ENCODE measurements at places on chromosomes 6 and 20.

DNA sequence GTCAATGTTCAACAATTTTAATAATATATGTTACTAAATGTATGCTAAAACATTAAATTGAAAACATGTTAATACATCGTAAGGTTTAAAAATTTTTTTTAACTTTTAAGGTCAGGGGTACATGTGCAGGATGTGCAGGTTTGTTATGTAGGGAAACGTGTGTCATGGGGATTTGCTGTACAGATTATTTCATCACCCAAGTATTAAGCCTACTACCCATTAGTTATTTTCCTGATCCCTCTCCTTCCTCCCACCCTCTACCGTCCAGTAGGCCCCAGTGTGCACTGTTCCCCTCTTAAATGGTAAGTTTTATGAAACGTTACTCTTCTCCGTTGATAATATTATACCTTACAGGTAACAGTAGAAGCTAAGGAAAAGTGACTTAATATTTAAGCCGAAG is 15.8 kb downstream of the PDE7B start:
- no peak for DNase-seq

DNA sequence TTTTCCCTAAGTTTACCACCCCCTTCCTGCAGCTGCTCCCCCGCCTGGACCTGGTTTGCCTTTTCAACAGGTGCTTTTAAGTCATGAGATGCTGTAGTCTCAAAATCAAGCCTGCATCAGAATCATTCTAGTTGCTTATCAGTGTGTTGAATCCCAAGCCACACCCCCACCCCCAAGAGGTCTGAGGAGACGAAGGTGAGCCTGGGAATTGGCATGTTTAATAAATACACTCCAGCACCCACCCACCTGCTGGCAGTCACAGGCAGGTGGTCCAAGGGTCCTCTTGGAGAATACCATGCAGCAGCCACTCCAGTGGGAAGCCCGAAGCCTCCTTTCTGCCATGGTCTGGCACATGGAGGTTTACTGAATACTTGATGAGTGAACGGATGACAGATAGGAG is 1.1 kb upstream of the ADIG start:
- DNase-seq, result no peak

DNA sequence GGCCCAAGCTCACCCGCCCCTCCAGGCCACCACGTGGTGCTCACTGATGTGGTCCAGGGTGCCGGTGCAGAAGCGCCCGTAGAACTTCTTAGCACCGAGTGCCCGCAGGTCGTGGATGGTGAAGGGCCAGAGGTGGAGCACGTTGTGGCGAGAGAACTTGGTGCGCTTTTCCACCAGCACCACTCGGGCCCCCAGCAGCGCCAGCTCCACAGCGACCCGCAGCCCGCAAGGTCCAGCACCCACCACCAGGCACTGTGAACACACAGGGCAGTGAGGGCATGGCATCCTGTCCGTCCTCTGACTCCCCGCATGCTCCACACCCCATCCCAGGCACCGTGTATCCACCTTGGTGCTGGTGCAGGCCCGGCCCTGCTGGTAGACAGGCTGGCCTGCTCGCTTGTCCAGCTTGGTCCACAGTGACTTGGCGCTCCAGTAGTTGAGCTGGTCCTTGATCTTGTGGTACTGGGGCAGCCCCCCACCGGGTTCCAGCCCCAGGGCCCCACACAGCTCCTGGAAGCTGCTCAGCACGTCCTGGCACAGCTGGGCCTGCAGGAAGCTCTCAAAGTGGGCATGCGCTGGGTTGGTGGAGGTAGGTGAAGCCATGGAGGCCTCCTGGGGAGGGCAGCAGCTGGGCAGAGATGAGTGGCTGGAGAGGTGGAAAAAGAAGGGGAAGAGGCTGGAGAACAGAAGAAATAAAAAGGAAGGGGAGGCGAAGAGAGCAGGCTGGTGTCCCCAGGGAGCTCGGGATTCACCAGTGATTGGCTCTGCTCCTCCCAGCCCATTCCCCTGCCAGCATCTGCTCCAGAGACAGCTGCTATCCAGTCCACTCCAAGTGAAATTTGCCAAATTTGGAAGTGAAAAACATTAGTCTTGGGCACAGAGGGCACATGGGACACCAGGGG is 1.7 kb downstream of the MICAL1 start:
- no peak for DNase-seq

DNA sequence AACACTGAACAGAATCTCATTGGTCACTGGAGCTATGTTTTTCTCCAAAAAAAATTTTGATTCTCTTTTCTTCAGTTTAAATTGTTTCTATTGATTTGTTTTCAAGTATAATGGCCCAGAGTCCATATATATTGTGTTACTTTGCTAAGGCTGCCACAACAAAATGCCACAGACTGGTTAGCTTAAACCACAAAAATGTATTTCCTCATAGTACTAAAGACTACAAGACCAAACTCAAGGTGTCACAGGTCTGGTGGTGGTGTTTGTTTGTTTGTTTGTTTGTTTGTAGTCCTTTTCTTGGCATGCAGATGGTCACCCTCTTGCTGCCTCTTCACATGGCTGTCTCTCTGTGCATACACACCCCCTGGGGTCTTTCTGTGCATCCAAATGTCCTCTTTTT is 34.0 kb downstream of the BMP5 start:
- DNase-seq, result no peak

DNA sequence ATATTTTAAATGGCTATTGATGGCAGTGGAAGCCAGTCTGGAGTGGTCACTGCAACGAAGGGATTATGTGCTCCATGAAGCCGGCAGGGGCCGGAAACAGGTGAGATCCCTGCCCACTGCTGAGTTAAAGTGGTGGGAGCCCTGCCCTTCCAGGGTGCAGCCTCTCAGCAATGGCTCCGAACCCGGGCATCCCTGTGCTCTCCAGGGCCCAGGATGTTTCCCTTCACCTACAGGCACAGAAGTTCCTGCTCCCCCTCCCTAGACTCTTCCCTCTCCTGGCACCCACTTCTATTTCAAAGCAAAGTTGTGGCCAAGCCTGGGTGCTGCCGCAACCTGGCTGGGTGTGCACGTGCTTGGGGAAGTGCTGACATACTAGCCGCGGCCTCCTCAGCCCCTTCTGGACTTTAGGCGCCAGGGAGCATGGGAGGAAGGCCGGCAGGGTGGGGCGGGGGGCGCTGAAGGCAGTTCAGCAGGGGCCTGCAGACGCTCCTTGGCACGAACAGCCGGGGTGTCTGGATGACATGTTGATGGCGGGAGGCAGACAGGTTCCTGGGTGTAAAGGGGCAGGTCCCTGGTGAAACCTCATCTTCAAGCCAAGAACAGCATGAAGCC is 452.3 kb downstream of the HTR1B start:
- DNase-seq, result no peak

DNA sequence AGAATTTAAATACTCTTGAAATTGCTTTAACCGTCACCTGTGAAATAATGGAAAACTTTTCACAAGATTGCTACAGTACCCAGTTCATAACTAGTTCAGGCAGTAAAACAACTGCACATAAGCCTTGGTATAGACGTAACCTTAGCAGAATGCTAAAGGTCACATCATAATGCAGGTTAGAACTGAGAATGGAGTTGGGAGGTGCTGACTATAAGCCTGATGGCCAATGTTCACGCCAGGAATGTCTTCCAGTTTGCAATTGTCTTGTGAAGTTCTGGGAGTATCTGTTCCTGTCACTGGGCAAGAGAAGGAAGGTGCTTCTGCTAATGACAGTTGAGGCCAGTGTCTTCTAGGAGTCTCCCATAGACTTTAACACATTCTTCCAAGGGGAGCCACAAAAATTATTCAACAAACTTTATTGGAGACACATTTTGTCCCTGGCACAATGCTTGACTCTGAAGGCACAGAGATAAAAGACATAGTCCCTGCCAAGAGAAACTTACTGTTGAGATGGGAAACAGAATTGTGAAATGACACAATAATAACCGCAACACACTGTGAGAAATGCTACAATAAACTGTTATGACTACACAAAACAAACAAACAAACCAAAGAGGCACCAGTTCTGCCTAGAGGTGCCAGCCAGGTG is 24.6 kb upstream of the CEP162 start:
- DNase-seq, result no peak

DNA sequence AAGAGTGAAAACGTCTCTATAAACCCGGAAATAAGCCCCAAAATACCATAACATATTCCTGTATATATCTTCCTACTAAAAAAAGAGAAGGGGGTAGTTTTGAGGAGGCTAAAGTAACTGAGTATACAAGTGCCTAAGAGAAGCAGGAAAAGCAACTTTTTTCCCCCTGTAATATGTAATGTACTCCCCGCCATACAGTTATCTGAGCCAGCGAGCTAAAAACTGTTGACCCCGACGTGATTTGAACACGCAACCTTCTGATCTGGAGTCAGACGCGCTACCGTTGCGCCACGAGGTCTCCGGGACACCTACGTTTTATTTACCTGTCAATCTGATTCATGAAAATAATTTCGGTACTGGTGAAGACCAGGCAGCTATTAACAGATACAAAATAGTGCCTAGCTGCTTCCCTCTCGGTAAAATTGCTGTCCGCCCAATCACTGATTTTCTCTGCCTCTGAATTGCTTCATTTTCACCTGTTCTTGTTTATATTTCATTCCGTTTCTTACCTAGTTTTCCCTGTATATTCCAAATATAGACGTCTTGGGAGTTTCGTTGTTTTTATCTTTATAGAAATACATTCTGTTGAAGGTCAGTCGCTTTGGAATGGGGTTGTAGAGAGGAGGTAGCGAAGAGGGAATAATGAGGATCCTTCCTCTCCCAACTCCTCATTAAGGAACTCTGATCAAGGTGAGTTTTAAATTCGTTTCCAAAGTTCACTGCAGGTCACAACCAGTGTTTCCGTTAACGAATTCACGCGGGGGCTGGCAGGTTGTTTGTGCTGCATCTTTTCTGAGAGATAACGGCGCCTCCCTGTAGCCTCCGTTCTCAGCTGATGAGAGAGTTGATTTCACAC is 33.6 kb upstream of the BTN3A2 start:
- DNase-seq, result no peak

- DNase-seq, result no peak
Measured at GRCh38 chr6:29743568-29743967, 20.3 kb downstream of the HLA-F start.

GRCh38 chr6:155755452-155755851 is 299.8 kb upstream of the NOX3 start:
- no peak for DNase-seq

- DNase-seq, result no peak
Measured at GRCh38 chr20:45345104-45345936, 2.9 kb downstream of the SDC4 start.

DNA sequence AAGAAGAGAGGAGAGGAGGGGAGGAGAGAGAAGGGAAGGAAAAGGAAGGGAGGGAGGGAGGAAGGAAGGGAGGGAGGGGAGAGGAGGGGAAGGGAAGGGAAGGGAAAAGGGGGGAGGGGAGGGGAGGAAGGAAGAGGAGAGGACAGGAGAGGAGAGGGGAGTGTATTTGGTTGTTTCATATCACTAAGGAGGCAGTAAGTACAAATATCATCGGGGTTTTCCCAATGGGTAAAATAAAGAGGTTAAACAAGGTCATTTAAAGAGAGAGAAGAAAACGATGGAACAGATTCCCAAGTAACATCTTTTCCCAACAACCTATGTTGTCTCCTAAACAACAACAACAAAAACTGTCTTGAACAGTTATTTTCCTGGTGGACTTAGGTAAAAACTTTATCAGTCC is 43.6 kb downstream of the MBOAT1 start:
- DNase-seq, result no peak

- DNase-seq, result no peak
Measured at GRCh38 chr20:8414586-8415274, 282.7 kb downstream of the PLCB1 start.

DNA sequence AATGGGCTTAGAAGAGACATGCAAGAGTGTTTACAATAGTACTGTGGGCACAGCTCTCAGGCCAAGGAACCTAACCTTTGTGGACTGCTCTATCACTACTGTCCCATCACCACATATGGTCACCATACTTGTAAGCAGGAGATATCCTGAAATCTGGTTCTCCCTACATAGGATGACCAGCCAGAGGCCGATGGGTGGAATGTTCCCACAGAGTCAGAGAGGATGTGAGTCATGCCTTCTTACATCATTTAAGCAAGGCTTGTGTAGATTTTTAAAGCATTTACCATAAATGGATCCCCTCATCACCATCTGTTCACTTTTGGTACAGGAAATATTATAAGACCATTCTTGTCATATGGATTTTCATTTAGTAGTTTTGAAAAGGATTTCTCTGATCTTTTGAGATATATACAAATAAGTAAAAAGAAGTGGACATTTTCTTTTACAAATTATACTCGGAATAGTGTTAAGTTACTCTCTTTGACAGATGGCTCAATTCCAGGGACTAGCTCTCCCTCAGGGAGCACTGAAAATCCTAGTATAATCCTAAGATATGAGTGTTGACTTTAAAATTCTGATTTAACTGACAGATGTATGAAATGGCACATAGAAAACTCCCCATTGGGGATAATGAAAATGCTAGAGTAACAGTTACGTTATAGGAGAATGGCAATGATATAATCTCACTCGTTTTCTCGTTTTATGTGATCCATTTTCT is 6.6 kb downstream of the HTR1B start:
- DNase-seq, result no peak

- no peak for DNase-seq
Measured at GRCh38 chr20:31560746-31561598, 44.1 kb upstream of the ID1 start.

DNA sequence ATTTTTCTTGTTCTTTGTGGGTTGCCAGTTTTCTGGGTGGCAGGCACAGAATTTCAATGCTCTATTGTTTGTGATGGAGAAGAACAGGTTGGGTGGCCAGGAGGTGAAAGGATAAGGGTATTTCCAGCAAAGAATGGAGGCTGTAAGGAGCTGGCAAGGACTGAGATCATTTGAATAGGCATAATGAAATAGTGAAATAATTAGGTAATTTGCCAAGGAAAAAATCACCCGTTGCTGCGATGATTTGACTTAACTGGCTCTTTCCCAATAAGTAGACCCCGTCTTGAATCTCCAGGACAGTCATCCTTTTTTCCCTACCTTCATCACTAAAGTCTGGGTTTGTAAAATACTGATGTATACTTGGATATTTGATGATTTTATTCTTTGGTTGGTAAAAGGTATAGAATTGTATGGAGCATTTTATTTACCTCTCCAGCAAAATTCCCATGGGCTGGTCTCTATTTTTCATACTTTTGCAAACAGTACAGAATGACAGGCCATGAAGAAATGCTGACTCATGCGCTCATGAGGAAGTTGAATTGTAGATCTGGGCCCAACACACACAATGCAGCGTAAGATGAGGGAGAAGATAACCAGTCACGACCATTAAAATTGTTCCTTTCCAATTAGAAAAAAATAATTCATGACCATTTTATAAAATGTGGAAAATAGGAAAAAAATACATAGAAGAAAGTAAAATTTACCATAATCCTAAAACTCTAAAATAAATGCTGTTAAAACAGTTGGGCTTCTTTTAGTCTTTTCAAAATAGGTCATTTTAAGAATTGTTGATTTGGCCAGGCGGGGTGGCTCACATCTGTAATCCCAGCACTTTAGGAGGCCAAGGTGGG is 2.4 kb upstream of the GCNT2 start:
- no peak for DNase-seq

- DNase-seq, result peak; percentile 83
Measured at GRCh38 chr6:106972500-106972899, 2.0 kb downstream of the CD24 start.

DNA sequence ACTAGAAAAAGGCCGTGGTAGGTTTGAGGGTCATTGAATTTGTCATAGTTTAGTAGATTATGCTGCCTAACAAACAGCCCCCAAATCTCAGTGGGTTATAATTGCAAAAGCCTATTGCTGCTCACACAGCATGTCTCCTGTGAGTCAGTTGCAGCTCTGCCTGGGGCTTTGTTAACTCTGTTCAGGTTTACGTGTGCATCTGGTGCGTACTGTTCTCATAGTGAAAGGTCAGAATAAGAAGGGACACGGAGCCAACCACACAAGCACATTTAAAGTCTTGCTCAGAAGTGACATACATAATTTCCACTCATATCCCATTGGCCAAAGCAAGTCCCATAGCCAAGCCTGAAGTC is 48.1 kb upstream of the BMP2 start:
- no peak for DNase-seq

Data from neural progenitor cell (in vitro differentiated cells).